ENCODE measurements at places on chromosomes 2 and 18. TPM values are rescaled to one million over a fixed set of nuclear protein-coding genes. Genes with fewer than 3 reads are reported as not detected.

GRCh38 chr18:69480460-69480859 lies 79.8 kb downstream of the DOK6 start:
- DNase-seq: no peak

The KLHL14 gene
- total RNA-seq: not detected

GRCh38 chr2:132943829-132944228 lies 273.8 kb upstream of the LYPD1 start:
- no peak for DNase-seq

The ACADL gene
- total RNA-seq: not detected

The UGT1A10 gene
- not detected for total RNA-seq

The RETSAT gene
- total RNA-seq: 29.7 TPM

The CLIP4 gene
- 42.6 TPM for total RNA-seq

DNA sequence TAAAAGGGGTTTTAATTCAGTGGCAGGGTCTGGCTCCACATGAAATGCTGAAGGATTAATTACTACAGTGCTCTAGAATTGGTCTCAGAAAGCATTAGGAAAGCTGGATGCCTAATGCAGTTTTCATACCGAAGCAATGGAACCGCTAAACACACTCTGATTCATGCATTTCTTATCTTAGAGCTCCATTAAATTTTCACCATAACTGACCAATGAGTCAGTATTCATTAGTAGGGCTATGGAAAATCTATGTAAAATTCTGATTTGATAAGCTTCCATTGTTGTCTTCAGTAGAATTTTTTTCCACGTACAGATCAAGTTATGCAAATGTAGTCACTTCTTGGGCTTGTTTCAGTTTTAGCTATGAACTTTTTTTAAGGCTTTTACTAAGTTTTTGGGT lies 359.9 kb downstream of the ARHGAP15 start:
- DNase-seq: no peak

- no peak for DNase-seq
These were observed 114.0 kb downstream of the CYP26B1 start for GRCh38 chr2:72033636-72034035.

The PLEKHH2 gene
- 1.2 TPM for total RNA-seq

The PTPRN gene
- not detected for total RNA-seq

GRCh38 chr2:24106786-24107185 lies 16.3 kb downstream of the PFN4 start:
- no peak for DNase-seq

DNA sequence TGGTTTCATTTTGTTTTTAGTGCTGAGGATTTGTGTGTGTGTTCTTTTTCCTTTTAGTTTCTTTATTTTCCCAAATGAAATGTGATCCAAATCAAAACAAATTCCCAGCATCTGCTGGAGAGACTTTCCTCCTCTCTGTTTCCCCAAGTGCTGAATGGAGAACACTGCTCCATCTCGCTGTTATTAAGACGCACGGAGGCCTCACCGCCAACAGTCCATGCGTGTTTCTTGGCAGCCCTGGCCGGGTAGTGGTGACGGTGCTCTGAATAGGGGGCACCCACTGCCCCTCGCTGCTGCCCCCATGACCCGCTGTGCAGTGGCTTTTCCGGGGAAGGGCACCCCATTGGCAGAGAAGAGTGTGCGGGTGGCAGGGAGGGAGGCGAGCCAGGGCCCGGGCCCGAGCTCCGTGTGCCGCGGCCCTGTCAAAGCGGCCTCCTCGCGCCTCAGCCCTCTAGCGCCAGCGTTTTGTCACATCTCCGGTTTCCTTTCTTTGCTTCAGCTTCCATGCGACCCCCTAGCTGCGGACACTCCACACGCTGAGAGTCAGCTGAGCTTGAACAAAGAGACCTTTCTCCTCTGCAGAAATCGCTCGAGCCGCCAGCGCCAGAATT lies 473.7 kb upstream of the SALL3 start:
- no peak for DNase-seq

DNA sequence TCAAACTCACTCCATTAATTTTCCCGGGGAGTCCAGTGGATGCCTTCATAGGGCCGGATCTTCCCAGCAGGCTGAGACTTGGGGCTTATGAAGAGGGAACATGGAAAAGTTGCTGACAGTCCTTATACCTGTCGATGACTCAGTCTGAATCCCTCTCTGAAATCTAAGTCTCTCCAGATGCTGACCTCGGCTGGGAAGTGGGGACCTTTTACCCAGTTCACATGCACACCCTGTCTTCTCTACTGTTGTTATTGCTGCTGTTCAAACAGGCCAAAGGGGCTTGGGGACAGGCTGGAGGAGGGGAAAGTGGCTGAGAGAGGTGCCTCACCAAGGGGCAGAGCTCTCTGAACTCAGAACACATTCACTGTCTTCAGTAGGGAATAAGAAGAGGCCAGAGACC lies 4.1 kb upstream of the TNP1 start:
- DNase-seq: no peak

DNA sequence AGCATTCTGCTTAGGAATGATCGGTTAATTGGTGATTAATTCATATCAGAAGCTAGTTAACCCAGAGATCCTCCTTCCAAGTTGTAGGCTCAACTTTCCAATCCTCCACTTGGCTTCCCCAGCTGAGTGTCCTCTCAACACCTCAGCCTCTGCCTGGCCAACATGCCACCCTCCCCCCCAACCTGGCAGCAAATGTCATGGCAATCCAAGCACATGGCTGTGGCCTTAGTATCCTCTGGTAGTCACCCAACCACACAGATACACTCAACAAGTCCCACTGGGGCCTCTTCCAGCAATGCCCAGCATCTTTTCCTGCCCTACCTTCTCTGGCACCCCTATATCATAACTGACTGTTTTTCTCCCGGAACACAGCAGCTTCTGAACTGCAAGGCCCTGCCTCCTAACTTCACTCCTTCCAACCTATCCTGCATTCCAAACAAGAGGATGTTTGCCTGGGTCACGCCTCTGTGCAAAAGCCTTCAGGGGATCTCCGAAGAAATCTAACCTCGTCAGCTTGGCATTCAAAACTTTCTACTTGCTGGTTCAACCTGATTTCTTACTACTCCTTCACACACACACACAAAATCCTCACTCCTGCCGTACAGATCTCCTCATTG lies 195.0 kb downstream of the CYP26B1 start:
- no peak for DNase-seq

The RNF25 gene
- total RNA-seq: 21.9 TPM

The SLC16A14 gene
- total RNA-seq: 0.65 TPM

The UGT1A3 gene
- total RNA-seq: not detected

The SKA1 gene
- total RNA-seq: 27.8 TPM
